ENCODE measurements at places on chromosomes 3 and 15.

DNA sequence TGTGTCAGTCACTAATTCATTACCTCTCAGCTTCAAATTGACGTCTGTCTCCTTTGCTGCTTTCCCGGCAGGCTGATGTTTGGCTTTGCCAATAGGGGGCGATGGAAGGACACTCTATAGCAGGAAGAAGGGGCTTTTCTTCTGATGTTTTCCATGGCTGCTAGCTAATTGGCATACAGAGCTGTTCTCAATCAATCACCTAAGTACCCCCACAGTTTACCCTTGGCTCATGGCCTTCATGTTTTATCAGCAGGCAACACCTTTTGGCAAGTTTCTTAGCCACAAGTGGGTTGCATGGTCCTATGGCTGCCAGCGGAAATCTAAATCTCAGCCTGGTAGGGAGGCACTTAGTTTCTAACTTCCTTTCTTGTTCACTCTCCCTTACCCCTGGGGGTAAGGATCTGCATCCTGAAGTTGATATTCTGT is 45.0 kb downstream of the ESYT3 start:
- no peak for DNase-seq

GRCh38 chr15:67059127-67059553 is 6.3 kb upstream of the SMAD3 start:
- DNase-seq = no peak

- no peak for DNase-seq
Measured at GRCh38 chr3:33716227-33716626, 1.8 kb downstream of the CLASP2 start.

GRCh38 chr3:186254676-186255650 is 107.1 kb downstream of the DGKG start:
- no peak for DNase-seq

- no peak for DNase-seq
Measured at GRCh38 chr3:18843983-18844382, 304.3 kb upstream of the KCNH8 start.

GRCh38 chr15:82832601-82833361 is 23.4 kb downstream of the WHAMM start:
- no peak for DNase-seq

DNA sequence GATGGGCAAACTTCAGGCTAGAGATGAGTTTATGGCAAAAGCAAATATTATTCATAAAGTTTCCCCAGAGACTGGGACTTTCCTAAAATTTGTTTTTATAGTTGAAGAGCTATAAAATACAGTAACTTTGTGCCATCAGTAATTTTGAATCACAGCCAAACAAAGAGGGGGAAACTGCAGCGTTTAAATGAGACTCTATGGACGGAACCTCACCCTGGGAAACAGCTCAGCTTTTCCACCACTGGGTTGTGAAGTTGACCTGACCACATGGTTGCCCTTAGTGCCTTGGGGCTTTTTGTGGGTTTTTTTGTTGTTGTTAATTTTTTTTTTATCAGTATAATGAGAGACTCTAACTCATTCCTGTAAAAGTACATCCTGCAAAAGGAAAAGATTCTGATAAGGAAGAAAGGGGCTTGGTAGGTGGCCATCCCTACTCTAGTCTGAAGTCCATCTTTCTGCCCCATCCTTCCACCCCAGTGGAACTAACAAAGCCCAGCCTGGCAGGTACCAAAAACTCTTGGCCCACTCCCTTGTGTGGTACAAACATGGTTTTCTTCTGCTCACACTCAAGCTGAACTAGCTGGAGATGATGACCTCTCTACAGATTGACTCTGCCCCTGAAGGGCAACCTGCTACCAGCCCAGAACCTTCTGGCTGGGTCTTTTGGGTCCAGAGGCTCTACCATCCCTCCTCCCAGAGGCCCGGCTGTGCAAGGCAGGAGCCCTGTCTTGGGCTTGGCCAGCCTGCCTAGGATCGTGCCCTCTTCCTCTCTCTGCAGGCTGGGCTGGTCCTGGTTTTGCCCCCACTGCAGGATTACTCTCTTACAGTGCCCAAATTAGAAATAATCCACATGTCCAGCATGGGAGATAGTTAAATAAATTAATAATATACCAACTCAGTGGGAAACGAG is 41.2 kb downstream of the RLBP1 start:
- DNase-seq = no peak

GRCh38 chr3:42397644-42398043 is 12.8 kb downstream of the LYZL4 start:
- DNase-seq = no peak

DNA sequence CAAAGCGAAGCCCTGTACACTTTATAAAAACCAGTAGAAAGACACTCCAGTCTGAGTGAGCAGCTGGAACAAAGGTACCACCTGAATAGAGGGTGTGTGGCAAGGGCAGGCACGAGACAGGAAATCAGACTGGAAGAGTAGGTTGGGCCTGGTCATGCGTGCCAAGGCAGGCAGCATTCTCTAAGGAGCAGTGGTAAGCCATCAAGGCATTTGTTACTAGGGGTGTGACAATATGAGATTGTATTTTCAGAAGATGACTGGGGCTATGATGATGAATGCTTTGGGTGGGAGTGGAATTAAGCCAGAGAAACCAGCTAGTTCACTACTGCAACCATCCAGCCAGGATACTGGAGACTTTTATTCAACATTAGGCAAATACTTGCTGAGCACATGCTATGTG is 5.0 kb downstream of the JMJD7 start:
- DNase-seq = no peak

GRCh38 chr3:37944391-37944842 is 46.2 kb upstream of the VILL start:
- no peak for DNase-seq

GRCh38 chr3:156751461-156752025 is 74.6 kb upstream of the LEKR1 start:
- no peak for DNase-seq

- no peak for DNase-seq
Measured at GRCh38 chr3:104190681-104191080, 1176.0 kb upstream of the ALCAM start.

DNA sequence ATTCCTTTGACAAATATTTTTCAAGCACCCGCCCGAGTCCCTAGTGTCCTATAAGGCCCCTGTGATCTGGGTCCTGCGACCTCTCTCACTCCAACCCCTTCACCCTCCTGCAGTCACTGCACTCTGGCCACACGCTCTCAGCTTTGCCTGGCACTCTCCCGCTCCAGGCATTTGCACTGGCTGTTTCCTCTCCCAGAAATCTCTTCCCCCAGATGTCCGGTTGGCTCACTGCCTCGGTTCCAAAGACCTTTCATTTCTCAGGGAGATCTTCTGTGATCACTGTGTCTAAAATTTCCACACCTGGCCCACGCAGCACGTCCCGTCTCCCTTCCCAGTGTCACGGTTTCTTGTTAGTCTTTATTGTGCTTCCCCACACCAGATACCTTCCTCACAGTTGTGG is 97.4 kb downstream of the WNT7A start:
- no peak for DNase-seq

DNA sequence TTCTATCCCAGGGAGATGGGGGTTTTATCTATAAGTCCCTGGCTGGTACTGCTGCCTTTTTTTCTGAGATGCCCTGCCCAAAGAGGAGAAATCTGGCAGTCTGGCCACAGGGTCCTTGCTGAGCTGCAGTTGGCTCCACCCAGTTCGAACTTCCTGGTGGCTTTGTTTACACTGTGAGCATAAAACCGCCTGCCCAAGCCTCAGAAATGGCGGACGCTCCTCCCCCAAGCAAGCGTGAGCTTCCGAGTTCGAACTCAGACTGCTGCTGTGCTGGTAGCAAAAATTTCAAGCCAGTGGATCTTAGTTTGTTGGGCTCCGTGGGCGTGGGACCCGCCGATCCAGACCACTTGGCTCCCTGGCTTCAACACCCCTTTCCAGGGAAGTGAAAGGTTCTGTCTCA is 126.8 kb upstream of the SUCLG2 start:
- no peak for DNase-seq

GRCh38 chr3:73624017-73624820 is 522 bp downstream of the PDZRN3 start:
- DNase-seq = no peak

DNA sequence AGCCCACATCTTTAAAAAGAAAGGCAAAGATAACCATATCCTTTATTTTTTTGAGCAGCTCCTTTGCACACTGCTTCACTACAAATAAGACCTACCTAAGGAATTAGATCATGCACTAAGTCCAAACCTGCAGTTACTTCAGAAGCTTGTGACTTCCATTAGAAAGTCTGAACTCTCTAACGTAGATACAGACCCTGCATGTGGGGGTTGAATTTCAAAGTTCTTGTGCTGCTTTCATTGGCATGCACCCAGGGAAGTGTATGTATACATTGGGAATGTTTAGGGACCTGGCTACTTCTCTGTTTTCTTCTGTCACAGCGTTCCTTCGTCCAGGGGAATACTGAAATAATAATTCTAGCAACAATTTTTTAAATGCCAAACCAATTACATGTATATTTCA is 185.2 kb upstream of the IL12A start:
- DNase-seq = no peak

DNA sequence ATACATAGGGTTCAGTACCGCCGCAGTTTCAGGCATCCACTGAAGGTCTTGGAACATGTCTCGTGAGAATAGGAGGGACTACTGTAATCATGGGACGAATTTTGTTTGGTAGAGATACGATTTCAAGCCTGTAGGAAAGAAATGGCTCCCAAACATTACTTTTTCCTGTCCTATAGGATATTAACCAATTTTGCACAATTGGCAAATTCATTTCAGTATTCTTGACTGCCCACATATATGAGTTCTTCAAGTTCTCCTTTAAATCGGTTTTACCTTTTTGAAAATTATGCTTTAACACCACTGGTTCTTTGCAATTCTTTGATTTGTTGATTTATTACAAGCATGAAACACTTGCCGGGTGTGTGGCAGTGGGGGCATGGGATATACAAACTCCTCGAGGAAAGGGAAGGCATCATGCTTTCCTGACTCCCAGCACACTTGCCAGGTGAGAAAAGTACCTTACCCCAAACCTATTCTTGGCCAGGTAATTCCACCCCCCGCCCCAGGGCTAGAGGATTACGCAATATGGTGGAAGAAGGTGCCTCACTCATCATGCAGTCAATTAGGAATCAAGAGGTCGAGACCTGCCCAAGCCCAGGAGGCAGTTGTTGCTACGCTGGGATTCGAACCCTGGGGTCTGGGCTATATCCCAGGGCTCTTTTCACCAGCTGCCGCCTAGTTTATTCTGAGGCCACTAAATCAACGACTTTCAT is 584 bp upstream of the LARS2 start:
- DNase-seq = peak; percentile 1

- DNase-seq = no peak
Measured at GRCh38 chr3:189561256-189561655, 69.9 kb upstream of the TP63 start.

- no peak for DNase-seq
Measured at GRCh38 chr15:73809728-73810501, 56.8 kb upstream of the INSYN1 start.

GRCh38 chr3:172635588-172635987 is 75.3 kb downstream of the NCEH1 start:
- DNase-seq = no peak

GRCh38 chr3:177852001-177852807 is 654.9 kb upstream of the TBL1XR1 start:
- DNase-seq = no peak

DNA sequence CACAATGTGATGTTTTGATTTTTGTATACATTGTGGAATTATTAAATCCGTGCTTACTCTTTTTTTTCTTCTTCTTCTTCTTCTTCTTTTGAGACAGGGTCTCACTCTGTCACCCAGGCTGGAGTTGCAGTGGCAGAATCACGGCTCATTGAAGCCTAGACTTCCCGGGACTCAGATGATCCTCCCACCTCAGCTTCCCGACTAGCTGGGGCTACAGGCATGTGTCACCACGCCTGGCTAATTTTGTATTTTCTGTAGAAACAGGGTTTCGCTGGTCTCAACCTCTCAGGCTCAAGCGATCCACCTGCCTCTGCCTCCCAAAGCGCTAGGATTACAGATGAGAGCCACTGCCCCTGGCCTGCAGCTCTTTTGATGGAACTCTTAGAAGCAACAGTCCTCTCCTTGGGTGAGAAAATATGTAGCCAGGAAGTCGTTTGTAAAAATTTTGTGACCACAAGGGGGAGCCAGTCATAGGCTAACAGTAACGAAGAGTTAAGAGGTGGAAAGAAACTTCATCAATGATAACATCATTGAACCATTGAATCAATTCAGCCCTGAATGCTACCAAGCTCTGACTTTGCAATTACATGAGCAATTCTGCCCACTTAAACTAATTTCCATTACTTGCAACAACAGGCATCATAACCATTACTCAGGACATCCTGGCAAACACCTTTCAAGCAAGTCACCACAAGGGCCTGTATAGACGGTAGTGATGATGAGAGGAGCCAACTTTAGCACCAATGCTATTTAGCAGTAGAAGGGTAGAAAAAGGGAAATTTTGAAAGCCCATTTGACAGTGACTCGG is 16.7 kb upstream of the CMTM7 start:
- no peak for DNase-seq
